HepG2 (cell line): ENCODE measurements at places on chromosomes 6 and 20. TPM values are rescaled to one million over a fixed set of nuclear protein-coding genes. Genes with fewer than 3 reads are reported as not detected.

BNIP5 gene
- polyA plus RNA-seq = 0.01 TPM in 1 of 2 replicates, not detected in the other

PTK6 gene
- polyA plus RNA-seq = 0.07 and 0.08 TPM in 2 replicates

MAP3K4 gene
- 12.9 and 15.4 TPM in 2 replicates for polyA plus RNA-seq

ZNF311 gene
- not detected in 2 replicates for polyA plus RNA-seq

EMILIN3 gene
- 0.25 and 0.27 TPM in 2 replicates for polyA plus RNA-seq

IL17A gene
- not detected in 2 replicates for polyA plus RNA-seq

BMP2 gene
- 0.03 and 0.05 TPM in 2 replicates for polyA plus RNA-seq

SAMD10 gene
- 11.0 and 11.8 TPM in 2 replicates for polyA plus RNA-seq

DEF6 gene
- polyA plus RNA-seq = 5.2 and 7.4 TPM in 2 replicates

LGSN gene
- polyA plus RNA-seq = 0.51 and 0.63 TPM in 2 replicates

SAMD5 gene
- polyA plus RNA-seq = 0.04 and 0.07 TPM in 2 replicates

RUNX2 gene
- polyA plus RNA-seq = not detected in 2 replicates

- DNase-seq = peak; percentile 24
These were observed 404.9 kb upstream of the SOX4 start for GRCh38 chr6:21188505-21189223.

GRCh38 chr6:122449069-122449468, 22.5 kb downstream of the SERINC1 start:
- DNase-seq = no peak

- peak; percentile 46 for DNase-seq
These were observed 92.1 kb downstream of the POPDC3 start for GRCh38 chr6:105087571-105088211.

- DNase-seq = no peak
These were observed 25.8 kb downstream of the SEC23B start for GRCh38 chr20:18533491-18533890.

DNA sequence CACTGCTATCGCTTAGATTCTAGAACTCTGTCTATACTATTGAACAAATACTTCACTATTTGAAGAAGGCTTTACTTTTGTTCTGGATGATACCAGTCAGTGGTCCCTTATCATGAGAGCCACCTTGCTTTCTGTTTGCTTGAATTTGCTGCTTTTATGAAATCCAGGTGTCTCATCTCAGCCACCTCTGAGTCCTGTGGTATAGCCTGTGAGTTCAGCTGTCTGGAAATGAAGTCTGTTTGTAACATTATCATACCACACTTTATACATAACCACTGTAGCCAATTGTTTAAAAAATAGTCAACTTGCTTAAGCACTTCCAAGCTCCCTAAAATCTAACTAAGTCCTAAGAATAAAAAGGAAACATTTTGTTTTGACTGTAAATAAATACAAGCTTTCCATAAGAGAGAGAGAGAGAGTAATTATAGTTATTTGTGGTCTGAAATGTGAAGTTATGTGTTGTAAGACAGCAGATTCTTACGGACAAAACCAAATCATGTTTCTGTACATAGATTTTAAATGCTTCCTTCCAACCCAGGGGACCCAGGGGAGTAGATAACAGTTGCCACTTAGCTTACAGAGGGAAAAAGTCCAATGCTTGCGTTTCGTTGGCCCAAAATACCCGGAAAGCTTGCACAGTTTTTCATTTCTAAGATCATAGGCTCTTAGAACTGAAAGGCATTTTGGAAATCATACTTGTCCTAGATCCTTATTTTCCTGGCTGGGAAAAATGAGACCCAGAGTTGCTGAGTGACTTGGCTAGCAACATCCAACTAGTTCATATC, 1107.8 kb upstream of the FLRT3 start:
- DNase-seq = no peak

DNA sequence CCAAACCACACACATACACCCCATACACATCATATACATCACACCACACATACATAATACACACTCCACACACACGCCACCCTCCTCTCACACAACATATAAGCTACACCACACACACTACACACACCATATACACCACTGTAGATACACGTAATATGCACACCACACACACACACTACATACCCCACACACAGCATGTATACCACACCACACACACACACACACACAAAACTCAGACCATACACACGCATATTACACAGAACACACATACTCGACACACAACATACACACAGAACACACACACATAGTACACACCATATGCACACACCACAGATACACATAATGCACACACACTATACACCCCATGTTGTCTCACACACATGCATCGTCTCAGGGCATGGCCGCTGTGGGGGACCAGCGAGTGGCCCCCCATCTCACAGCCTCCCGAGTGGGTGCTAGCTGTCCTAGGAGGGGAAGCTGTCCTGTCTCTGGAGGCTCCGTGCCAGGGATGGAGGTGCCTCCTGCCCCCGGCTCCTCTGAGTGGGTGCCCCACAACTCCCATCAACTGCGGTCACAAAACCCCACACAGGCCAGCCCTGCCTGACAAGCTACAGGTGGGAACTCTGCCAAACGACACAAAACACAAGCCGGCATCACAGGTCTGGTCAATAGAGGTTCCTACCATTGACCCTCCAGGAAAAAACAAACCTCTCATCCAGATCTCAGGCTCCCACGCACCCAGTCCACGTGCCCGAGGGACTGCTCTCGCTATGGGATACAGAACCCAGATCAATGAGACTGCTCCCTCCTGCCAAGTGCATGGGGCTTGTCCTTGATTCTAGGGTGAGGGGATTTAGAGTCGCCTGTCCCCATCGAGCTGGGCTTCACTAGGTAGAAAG, 49.1 kb downstream of the DACT2 start:
- no peak for DNase-seq

GRCh38 chr6:162833776-162834175, 106.0 kb downstream of the PACRG start:
- DNase-seq = no peak

- no peak for DNase-seq
These were observed 19.0 kb downstream of the LRFN2 start for GRCh38 chr6:40568062-40568708.

DNA sequence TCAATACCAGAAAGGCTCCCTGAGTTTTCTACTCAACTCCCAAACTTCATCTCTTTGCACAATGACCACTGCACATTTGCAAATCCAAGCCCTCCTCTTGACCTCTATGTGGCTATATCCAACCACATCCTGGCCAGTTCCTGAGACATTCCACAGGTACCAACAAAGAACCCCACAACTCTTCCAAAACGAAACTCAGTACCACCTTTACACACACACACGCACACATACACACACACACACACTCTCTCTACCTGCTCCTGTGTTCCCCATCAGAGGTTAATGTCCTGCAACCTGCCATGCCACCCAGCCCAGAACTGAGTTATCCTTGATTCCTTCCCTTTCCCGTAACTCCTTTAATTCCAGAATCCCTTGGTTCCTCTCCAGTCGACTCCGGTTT, 58.5 kb downstream of the CHD6 start:
- no peak for DNase-seq

- peak; percentile 60 for DNase-seq
These were observed 6.4 kb upstream of the SNRPB start for GRCh38 chr20:2476742-2477615.

GRCh38 chr6:74071214-74071613, 375.2 kb downstream of the CD109 start:
- no peak for DNase-seq

DNA sequence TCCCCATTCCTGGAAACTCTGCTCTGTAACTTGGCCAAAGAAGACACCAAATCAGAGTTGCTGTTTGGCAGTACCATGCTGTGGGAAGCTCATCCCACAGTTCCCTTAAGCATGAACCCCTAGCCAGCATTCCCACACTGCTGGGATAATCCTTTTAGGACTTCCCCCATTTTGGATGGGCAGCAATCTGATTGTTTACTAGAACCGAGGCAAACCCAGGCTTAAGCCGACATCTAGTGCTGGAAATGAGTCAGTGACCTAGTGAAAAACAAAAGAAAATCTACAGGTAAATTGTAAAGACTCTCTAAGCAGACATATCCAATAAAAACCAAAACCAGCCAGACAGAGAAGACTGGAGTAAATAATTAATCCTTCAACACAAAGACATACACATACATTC, 5.2 kb downstream of the DNAH8 start:
- DNase-seq = peak; percentile 25

GRCh38 chr20:20452254-20452676, 84.4 kb downstream of the INSM1 start:
- no peak for DNase-seq

GRCh38 chr20:43961541-43962471, 47.2 kb downstream of the TOX2 start:
- DNase-seq = no peak

DNA sequence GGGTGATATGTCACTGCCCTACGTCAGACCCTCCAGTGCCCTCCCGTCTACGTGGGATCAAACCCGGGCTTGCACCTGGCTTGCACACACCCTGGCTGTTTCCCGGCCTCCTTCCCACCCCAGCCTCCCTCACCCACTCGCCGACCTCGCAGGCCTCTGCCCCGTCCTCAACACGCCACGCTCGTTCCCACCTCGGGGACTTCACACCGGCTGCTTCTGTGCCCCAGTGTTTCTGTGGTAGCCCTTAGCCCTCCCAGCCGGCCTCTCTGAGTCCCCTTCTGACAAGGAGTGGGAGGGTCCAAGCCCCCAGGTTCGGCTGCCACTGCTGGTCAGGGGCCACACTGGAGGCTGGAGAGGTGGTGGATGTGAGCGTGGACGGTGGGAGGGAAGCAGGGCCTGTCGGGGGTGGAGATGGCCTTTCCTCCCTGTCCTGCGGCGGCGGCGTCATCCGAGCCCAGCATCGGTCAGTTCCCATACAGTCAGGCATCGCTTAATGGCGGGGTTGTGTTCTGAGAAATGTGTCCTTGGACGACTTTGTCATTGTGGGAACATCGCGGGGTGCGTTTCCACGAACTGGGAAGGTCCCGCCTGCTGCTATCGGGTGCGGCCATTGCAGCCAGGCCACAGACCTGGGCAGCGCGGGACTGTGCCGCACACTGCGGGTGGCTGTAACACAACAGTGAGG, 11.4 kb upstream of the KIF25 start:
- DNase-seq = no peak

- no peak for DNase-seq
These were observed 542.2 kb downstream of the GRIK2 start for GRCh38 chr6:101935732-101936131.

DNA sequence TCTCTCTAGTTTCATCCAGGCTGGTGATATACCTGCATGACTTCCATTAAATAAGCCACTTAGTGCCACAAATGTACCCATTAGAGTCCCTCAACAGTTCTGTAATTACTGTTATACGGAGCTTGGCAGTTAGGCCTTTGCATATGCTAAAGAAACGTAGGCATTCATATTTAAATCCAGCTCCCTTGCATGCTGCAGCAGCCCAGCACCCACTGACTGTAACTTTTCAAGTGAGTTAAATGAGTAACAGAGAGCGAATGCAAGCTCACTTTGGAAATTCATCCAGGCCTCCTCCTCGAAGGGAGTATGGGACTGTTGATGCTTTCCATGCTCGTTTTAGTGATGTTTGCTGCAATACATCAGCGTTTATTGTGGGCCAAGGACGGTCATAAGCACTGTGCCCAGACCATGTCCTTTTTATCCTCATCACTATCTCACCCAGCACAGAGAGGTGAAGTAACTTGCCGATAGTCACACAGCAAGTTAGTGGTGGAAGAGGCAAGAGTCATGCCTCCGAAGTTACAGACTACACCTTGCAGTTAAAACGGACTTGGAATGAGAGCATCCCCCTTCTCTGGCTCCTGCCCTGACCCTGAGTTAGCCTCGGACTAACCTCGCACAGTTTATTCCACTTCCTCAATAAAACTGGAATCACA, 179.4 kb upstream of the PDE10A start:
- no peak for DNase-seq

GRCh38 chr20:46031014-46031569, 2.1 kb downstream of the SLC12A5 start:
- no peak for DNase-seq

- DNase-seq = no peak
These were observed 97.4 kb downstream of the IYD start for GRCh38 chr6:150466196-150466595.

GRCh38 chr6:33236328-33236727, 28.0 kb downstream of the RING1 start:
- DNase-seq = no peak

GRCh38 chr20:13778827-13779226, 5.9 kb downstream of the ESF1 start:
- no peak for DNase-seq

DNA sequence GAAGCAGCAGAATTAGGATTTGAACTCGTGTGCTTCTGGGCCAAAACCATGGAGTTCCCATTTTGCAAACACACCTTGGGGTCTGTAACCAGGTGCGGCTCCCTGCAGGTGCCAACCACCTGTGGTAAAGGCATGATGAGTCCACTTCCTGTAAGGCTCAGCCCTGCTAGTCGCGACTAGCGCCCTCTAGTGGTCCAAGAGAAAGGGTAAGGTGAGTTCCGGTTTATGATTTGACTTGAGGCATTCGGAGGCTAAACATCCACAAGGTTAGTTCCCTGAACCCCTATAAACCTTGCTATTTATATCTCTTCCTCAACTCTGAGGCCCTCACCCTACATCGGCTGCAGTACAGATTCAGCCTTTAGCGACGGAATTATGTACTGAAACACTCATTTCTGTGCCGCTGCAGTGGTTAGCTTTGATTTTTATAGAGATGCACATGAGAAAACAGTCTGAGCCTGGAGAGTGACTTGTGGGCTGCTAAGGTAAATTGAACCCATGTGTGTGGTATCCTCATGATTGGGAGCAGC, 173.4 kb downstream of the PLCB1 start:
- DNase-seq = peak; percentile 83

- peak; percentile 97 for DNase-seq
These were observed 52.9 kb upstream of the GPR31 start for GRCh38 chr6:167210375-167211294.

DNA sequence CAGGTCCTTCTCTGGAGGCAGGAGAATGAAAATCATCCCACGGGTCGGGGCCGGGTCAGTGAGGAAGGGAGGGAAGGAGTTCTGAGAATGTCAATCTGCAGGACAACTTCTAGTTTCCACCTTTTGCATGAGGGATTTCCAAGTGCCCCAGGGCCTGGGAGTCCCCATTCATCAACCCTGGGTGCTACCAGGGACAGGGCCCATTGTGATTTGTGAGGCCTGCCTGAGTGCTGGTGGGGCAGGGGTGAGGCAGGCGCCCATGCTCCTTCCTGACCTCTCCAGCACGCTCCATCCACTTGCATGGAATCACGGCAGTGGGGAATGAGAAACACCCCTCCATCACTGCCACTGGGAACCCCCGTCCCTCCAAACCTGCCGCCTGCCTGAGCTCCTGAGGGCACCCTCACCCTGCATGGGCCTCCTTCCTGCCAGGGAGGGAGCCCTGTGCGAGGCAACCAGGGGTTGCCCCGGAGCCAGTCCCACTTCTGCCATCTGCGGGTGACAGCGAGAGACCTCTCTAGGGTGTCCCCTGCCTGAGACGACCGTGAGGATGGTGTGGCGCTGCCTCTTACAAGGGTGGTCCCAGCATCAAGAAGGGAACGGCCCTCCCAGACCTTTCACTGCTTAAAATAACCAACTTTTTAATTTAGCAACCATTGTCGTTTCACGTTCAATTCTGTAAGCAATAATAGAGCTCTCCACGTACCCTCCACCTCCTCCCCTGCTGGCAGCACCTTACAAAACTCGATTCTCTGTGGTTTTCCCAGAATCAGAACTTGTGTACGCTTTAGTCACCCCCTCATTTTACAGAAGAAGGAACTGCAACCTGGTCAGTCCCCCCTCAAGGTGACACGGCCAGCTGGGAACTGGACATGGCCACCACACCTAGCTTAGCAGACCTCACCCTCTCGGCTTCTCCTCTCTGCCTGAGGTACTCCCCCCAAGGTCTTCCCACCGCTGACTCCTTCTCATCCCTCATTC, 28.6 kb downstream of the PMEPA1 start:
- DNase-seq = no peak
